Renal cortical epithelial cell (primary cell): ENCODE measurements at places on chromosomes 1 and 21.

- peak; percentile 36 for DNase-seq
These were observed 24.3 kb upstream of the NBL1 start for GRCh38 chr1:19619697-19620384.

DNA sequence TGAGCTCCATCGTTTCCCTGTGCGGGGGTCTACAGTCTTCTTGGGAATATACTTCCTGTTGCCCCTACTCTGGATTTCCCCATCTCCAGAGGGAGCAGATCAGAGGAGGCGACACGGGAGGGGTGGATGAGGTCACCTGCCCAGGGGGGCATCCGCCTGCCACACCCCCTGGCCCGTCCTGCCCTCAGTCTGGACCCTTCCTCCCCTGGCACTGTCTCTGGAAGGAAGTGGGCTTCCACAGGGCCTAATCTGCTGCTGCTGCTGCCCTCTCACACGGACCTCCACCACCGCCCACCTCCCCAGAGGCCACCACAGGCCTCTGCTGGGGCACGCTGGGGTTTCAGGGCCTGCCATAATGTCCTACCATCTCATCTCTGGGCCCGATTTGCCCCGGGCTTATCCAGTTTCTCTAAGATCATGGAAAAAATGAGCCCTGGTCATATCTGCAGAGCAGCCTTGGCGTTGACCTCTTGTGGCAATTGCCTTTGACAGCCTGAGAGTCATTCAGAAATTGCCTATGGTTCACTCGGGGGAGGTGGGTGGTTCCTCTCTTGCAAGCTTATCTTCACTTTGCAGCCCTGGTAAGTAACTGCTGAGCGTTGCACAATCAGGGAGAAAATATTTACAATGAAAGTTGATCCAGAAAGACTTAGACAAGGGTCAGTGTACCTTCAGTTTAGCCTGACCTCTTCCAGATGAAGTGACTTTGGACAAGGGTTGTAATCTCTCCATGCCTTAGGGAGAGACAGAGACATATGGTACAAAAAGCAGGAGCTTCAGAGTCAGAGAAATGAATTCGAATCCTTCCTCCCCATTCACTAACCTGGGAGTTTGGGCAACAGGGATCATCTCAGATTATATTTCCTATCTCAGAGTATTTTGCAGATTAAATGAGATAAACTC is 252.4 kb downstream of the TOMM20 start:
- peak; percentile 59 for DNase-seq

DNA sequence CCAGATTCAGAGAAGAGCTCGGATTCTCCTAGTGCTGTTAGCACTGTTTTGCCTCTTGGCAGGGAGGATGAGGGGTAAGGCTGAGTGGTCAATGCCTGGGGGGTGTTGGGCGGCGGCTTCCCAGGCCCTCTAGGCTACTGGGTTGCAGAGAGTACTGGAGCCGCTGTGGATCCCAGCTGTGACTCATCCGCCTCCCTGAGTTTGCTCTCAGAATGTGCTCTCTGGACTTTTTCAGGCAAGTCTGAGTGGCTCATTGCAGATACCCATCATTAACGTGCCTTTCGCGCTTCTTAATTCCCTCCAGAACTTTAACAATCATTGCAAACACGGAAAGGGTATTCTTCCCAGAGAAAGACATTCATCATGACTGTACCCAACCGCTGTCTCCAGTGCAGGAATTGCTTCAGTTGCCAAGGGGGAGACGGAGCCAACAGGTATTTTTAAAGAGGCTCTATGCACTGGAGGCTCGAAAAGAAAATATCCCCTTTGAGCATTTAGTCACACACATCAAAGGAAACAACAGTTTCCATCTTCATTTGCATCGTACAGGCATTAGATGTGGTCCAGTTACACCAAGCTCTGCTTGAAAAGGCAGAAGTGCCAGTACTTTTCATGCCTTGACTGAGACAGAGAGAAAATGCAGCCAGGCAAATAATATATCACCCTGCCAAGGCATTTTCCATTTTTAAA is 14.4 kb upstream of the CAMTA1 start:
- peak; percentile 62 for DNase-seq

- DNase-seq: no peak
These were observed 102.6 kb upstream of the PPP2R5A start for GRCh38 chr1:212182579-212182978.

DNA sequence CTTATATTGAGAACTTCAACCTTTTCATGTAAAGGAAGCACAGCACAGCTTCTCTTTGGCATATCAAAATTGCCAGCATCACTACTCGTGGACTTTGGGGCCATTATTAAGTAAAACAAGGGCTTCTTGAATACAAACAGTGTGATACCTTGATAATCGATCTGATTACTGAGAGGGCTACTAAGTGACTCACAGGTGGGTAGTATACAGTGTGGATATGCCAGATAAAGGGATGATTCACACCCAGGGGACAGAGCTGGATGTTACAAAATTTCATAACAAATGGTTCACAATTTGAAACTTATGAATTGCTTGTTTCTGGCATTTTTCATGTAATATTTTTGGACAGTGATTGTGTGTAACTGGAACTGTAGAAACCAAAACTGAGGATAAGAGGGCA is 15.4 kb downstream of the HDAC1 start:
- no peak for DNase-seq

DNA sequence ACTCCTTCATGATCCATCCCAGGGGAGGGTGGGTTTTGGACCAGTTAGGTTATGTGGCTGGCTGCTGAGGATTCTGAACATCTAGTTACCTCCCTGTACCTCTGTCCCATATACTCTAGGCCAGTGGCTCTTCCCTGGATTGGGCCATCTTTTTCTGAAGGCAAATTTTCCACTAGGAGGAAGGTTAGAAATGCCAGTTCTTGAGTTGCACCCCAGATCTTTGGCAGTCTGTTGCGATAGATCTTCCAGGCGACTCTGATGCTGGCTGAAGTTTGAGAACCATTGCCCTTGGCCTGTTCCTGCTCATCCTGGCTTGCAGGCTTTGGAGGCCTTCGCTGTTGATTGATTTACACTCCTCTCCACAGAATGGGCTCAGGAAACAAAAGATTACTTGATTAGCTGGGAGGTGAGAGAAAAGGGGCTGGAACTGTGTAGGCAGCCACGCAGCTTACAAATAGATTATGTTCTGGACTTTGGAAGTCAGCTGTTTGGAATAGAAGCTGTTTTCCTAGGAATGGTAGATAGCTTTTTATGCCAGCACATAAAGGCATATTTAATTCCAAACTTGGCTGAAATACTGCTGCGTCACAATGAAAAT is 110.1 kb downstream of the MRPS6 start:
- DNase-seq: no peak

DNA sequence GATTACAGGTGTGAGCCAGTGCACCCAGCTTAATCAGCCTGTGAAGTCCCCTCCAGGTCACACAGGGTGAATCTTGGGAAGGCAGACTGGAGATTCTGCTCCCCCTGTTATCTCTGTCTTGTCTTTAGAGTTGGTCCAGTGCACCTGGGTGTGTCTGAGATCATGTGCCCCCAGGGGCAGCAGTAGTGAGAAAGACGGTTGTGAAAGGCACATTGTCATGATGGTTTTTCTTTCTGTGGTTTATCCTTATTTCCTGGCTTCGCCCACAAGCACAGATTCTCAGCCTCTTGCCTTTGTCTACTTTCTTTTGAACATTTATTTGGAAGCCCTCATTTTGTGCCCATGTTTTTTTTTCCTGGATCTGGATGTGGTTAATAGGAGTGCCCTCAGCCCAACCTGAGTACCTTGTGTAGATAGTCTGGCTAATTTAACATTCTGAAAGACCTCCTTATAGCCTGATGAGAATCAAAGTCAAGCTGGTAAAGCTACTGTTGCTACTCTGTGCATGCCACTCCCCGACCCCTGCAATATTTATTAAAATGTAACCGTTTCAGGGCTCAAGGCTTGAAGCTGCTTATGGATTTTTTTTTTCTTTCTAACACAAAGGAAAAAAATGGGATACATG is 23.7 kb downstream of the UCK2 start:
- DNase-seq: peak; percentile 74

- DNase-seq: no peak
These were observed 265.0 kb downstream of the SDCCAG8 start for GRCh38 chr1:243520831-243521230.

DNA sequence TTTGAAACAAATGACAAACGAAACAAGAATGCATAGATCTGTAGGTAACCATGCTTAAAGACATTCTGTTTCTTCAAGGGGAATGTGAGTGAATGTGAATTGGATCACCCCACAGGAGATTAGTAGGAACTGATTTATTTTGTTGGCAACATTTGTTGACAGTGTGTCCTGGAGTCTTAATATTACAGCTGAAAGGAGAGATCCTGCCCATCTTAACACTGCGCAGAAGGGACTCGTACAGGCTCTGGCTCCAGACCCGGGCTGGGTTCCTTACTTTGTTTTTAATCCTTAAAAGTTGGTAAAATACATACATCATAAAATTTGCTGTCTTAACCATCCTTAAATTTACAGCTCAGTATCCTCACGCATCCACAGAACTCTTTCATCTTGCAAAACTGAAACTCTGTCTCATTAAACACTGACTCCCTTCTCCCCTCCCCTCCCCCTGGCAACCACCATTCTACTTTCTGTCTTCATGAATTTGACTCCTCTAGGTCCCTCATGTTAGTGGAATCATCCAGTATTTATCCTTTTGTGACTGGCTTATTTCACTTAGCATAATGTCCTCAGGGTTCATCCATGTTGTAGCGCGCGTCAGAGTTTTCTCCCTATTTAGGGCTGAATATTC is 74.1 kb downstream of the GALNT2 start:
- DNase-seq: no peak

DNA sequence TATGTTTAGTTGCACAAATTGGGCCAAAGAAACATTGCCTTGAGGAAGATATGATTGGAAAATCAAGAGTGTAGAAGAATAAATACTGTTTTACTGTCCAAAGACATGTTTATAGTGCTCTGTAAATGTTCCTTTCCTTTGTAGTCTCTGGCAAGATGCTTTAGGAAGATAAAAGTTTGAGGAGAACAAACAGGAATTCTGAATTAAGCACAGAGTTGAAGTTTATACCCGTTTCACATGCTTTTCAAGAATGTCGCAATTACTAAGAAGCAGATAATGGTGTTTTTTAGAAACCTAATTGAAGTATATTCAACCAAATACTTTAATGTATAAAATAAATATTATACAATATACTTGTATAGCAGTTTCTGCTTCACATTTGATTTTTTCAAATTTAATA is 43.0 kb downstream of the CD46 start:
- DNase-seq: no peak

DNA sequence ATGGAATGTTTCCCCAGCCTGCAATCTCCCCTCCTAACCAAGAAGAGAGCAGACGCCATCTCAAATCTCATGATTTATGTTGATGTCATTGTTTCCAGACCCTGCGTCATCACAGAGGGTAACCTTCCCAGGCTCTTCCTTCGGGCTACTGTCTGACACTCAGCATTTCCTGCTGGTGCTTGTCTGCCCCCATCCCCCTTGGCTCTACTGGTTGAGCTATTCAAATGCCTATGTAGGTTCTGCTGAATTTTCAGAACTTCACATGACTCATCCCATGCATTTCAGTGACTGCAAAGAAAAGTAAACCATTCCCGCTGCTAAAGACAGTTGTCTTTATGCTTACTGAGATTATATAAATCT is 24.8 kb upstream of the ITPKB start:
- DNase-seq: peak; percentile 70

GRCh38 chr1:205321959-205322283 is 376 bp upstream of the NUAK2 start:
- no peak for DNase-seq

- DNase-seq: peak; percentile 36
These were observed 50.0 kb upstream of the PRELP start for GRCh38 chr1:203425663-203425975.

- DNase-seq: no peak
These were observed 99.8 kb downstream of the KIF14 start for GRCh38 chr1:200520735-200521134.

- DNase-seq: peak; percentile 57
These were observed 16.0 kb downstream of the DIO1 start for GRCh38 chr1:53909946-53910345.

DNA sequence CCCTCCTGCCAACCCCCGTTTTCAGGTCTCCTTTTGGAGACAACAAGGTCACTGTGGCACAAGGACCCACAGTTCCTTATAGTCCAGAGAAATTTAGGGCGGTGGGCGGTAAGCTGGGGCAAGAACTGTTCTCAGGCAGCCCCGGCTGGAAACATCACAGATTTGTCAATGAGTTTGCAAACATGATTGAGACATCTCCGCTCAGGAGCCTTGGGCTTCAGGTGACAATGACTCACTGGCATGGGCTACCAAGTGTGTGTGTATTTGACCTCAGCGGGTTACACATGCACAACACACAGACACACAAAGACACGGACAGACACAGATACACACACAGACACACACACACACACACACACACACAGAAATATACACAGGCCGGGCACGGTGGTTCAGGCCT is 58.2 kb upstream of the ABCG1 start:
- DNase-seq: no peak

GRCh38 chr1:65420590-65421350 is at the start of the genes LEPR and LEPROT:
Gene LEPR, plus strand, starts transcription at chr1:65420668. Its CDS starts 144,898 bp downstream, at chr1:65565566.
Gene LEPROT, plus strand, starts transcription at chr1:65420668. Its CDS starts 57 bp downstream, at chr1:65420725.
- no peak for DNase-seq

GRCh38 chr1:22111115-22111514 is 31.8 kb downstream of the WNT4 start:
- no peak for DNase-seq

DNA sequence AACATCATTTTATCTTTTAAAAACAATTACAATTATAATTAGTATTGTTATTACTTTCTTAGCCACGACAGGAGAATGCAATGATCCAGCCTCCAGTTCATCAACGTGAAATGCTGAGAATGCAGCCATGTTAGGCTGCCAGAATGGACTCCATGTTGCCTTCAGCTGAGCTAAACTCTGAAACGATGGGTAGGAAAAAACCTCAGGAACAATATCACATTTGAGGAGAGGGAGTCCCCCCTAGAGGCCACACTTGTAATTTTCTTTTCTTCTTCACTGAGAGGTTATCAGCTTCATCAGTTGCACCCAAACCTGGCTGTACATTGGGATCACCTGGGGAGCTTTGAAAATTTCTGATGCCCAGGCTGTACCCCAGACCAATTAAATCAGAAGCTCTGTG is 34.6 kb upstream of the DNAH14 start:
- DNase-seq: peak; percentile 13

GRCh38 chr1:94543001-94543400 is 1.4 kb upstream of the F3 start:
- DNase-seq: peak; percentile 66

DNA sequence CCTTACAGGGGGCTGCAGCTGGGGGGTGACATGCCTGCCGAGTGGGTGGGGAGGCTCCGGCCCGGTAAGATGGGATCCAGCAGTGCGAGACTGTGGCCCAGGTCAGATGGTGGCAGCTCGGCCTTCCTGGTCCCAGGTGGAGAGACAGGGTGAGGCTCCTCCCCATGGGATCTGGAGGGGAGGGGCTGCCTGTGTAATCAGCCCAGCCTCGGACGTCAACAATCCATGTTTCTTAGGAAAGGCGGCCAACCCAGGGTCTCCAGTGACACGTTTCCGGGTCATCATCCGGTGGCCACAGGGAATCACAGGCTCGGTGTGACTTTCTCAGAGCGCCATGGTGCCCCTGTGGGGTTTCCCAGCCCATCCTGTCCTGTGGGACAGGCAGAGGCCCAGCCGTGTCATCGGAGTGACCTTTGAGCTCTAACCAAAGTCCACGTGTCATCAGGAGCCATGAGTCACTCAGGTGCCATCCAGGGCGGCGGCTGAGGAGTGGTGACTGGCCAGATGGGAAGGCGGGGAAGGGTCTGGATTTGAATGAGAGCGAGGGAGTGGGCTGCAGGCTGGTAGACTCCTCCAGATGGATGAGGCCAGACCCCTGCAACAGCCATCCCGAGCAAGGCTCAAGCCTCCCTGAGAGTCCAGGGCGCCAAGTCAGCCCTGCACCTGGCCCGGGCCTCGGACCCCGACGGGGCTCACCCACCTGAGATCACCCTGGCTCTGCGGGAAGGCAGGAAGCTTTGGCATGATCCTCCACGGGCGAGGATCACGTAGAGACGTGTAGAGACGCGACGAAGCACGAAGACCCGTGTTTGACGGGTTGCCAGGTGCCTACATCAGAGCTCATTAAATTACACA is 6.6 kb upstream of the HES4 start:
- no peak for DNase-seq
